ENCODE measurements at places on chromosomes 7 and 10. TPM values are rescaled to one million over a fixed set of nuclear protein-coding genes. Genes with fewer than 3 reads are reported as not detected.

LHFPL3 gene
- not detected for total RNA-seq

FAM25G gene
- total RNA-seq, result not detected

CHST3 gene
- 42.6 TPM for total RNA-seq

STOX1 gene
- total RNA-seq, result 0.79 TPM

GIMAP1 gene
- not detected for total RNA-seq

ITPRID1 gene
- not detected for total RNA-seq

HTR7 gene
- 0.15 TPM for total RNA-seq

VSTM2A gene
- total RNA-seq, result not detected

PCLO gene
- total RNA-seq, result 0.91 TPM

UROS gene
- total RNA-seq, result 67.0 TPM

PAX4 gene
- not detected for total RNA-seq

CHN2 gene
- total RNA-seq, result not detected

PPP3CB gene
- total RNA-seq, result 18.8 TPM

NPSR1 gene
- not detected for total RNA-seq

AKR1C8 gene
- 0.49 TPM for total RNA-seq

ASB10 gene
- total RNA-seq, result not detected

GOT1 gene
- total RNA-seq, result 34.5 TPM

PI4K2A gene
- total RNA-seq, result 31.9 TPM

SPDYE2B gene
- total RNA-seq, result not detected
